ENCODE measurements at places on chromosomes 5 and 9.

- DNase-seq, result no peak
These were observed 98.3 kb upstream of the PHYKPL start for GRCh38 chr5:178330791-178331404.

DNA sequence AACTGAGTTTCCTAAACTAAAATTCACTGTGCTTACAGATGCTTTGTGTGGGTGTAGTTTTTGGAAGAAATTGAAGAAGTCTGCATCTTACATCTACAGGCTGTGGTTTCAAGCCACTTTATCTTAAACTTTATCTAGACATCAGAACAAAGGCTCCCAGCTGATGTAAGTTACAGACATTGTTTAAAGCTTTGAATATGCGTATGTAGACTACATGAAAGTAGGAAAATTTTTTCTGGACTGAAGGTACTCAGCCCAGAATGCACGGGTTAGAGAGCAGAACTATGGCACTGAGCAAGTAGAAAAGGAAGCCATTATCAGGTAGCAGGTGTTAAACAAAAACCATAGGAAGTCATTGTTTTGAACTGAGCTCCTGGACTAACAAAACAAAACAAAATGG, 185.4 kb downstream of the TTC39B start:
- no peak for DNase-seq

GRCh38 chr9:89243296-89244061, 64.9 kb upstream of the SHC3 start:
- no peak for DNase-seq

DNA sequence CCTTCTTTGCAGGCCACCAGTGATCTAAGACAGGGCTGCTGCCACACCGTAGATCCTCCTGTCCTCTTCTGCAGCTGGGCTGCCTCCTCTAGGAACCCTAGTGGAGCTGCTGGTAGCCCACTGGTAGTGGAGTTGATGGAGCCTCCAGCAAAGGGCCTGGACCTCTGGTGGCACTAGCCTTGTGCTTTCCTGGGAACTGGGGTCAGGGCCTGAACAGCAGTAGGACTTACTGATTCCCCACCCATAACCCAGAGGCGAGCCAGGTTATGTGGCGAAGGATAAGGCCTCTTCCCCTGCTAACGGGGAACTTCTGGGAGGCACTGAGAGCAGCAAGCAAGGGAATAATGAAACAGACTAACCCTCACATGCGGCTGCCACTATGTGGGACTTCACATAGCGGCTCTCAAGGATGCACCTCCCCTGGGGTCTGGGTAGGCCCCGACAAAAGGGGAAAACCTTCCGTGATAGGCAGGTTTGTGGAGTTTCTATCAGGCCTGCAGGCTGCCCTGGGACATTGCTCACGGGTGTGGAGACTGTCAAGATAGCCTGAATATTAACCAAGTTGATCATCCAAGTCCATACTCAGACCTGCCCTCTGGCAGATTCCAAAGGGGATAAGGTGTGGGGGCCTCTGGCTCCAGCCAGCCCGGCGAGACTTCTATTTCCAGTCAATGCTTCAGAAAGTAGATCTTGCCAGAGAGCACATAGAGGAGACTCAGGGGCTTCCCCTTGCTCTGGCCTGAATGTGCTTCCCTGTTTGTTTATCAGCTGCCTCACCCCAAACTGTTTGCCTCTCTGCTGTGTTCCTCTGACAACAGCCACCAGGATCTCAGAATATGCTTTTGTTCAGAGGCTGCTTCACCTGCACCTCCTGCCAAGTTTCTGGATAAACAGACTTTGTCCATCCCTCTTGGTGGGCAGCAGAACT, 7.4 kb downstream of the SLC22A4 start:
- no peak for DNase-seq

GRCh38 chr5:124732428-124733328, 13.8 kb downstream of the ZNF608 start:
- DNase-seq, result no peak
